ENCODE measurements at places on chromosomes 1 and 21.
A peak's percentile ranks its signal among the peaks of the same experiment; 100 is the strongest.

GRCh38 chr1:227372726-227373130 is 54.4 kb upstream of the CDC42BPA start:
- DNase-seq: no peak

- peak; percentile 67 for DNase-seq
These were observed 150.1 kb downstream of the PLXNA2 start for GRCh38 chr1:208093754-208094719.

DNA sequence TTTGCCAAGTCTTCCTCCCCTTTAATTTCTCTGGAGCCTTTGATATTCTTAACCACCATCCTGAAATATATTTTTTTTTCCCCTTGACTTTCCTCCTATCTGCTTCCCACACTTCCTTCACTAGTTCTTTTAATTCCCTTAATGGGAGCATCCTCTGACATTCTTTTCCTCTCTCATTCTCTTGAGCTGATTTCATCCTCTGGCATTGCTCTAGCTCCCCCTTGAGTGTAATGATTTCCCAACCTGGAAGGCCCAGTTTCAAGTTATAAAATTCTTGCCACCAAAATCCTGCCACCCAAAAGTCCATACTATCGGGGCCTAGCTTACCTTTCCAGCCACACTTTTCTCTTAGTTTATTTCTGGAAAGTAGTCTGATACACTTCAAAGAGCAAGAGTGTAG is 39.5 kb upstream of the UBE2U start:
- peak; percentile 30 for DNase-seq

GRCh38 chr1:243287652-243288051 is 31.8 kb downstream of the SDCCAG8 start:
- DNase-seq: peak; percentile 95

- no peak for DNase-seq
These were observed 599.1 kb downstream of the PTPRU start for GRCh38 chr1:29835406-29835805.

GRCh38 chr1:8873506-8874229 is 4.8 kb downstream of the ENO1 start:
- DNase-seq: peak; percentile 99

GRCh38 chr1:50424045-50424883 is 1.0 kb upstream of the DMRTA2 start:
- no peak for DNase-seq

- no peak for DNase-seq
These were observed 9.4 kb downstream of the PIGP start for GRCh38 chr21:37063433-37063832.

- DNase-seq: no peak
These were observed 12.4 kb downstream of the GALNT2 start for GRCh38 chr1:230079199-230080024.

DNA sequence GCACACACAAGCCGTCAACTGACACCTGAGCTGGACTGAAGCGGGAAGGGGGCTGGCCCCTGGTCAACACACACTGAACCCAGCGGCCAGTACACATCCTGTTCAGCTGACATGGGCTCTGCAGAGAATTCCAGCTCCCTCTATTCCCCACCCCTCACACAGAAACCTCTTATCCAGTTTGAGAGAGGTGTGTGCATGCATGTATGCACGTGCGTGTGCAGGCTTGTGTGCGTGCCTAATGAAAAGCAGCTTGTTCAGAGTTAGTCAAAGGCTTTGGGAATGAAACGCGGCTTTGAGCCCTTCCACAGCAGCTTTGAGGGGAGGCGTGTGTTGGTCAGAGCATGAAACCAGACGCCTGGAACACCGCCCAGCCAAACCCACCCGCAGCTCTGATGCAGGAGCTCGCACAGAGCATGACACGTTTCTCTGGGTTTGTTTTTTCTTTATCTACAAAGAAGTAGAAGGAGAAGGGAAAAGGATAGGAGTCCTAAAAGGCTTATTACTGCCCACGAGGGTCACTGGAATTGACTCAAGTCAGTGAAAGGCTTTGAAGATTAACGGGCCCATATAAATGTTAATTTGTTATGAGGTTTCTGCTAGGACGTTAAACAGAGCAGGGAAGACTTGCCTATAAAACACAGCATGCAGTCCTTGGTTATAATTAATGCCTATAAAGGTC is 184.2 kb downstream of the ETS2 start:
- DNase-seq: peak; percentile 59

DNA sequence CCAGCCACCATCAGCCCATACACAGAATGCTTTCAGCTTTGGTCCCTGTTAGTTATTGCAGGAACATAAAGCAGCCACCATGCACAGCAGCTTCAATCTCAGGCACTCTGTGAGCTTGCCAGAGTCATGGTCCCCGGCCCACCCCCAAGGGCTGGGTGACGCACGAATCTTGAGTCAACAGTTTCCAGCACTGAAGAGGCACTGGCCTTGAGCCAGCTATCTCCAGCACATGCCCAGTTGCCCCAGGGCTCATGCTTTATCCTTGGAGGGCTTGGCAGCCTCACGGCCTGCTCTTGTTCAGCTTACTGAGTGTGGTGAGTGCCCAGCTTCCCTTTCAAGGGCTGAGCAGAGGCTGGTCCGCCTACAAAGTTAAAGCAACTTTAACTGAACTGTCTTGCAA is 200.7 kb upstream of the RAB4A start:
- DNase-seq: peak; percentile 81

GRCh38 chr1:236142253-236143103 is at the start of gene GPR137B:
Gene GPR137B (plus strand): TSS chr1:236142539. CDS start chr1:236142623, 84 bp downstream.
- DNase-seq: peak; percentile 71

DNA sequence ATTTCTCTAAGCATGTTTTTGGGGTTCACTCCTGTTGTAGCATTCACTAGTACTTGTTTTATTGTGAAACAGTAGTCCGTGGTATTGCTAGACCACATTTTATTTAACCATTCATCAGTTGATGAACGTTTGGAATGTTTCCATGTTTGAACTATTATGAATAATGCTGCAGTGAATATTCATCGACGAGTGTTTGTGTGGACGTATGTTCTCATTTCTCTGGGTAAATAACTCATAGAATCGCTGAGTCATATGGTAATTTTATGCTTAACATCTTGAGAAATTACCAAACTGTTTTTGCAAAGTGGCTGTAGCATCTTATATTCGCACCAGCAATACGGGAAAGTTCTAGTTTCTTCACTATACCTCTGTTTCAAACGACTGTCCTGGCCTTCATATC is 28.0 kb upstream of the KAZN start:
- DNase-seq: no peak

GRCh38 chr1:22159891-22160290 is 17.0 kb upstream of the WNT4 start:
- no peak for DNase-seq
